ENCODE measurements at places on chromosomes 16 and 17.

GRCh38 chr17:55580596-55581133 lies 69.4 kb upstream of the SMIM36 start:
- no peak for DNase-seq

DNA sequence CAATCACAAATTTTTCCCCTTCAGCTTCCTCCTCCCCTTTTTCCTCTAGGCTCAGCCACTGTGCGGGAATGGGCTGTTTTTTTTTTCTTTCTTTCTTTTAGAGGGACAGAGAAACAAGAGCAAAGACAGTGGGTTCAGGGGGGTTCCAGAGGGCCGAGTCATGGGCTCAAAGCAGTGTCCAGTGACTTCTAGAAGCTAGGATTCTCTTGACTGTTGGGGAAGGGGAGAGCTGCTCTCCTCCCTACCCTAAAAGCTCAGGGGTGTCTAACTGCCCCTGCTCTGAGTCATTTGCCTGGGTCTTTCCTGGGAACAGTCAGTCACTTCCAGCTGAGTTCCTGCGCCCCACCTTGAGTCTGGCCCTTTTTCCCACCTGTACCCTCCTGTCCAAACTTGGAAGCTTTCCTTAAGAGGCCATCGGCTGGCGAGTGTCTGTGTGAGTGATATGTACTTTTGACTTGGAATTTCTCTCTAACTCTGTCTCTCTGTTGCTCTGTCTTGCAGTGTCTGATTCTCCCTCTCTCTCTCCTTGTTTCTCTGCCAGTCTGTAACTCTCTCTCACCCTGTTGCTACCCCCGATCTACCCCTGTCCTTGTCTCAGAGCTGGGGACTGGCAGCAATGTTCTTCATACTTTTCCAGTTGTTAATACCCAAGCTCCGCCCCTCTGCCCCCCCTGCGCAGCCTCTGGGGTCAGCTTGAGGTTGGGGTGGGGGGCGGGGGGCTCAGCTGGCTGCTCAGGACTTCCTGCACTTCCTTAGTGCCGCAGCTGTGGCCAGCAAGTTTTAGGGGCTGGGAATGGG lies 2.4 kb downstream of the THRA start:
- no peak for DNase-seq

- DNase-seq: no peak
Observed at GRCh38 chr17:58161566-58161965, 5.2 kb upstream of the OR4D2 start.

DNA sequence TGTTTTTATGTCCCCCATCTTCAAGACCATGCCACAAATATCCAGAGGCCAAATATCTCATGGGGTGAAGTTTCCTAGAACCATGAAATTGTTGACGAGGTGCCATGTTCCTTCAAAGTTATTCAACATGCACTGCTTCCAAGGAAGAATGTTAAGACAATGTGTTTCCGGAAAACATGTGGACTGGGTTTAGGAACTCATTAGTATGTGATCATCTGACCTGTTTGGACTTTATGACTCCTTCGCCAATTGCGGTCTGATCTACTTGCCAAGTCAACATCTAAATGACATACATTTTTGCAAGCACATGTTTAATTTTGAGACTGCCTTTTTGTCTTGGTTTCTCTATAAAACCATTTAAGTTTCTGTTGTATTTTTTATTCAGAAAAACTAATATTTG lies 234.8 kb downstream of the MAF start:
- DNase-seq: no peak

- no peak for DNase-seq
Observed at GRCh38 chr17:17510456-17511292, 14.5 kb upstream of the RASD1 start.

GRCh38 chr17:5975661-5976060 lies 94.5 kb upstream of the WSCD1 start:
- peak; percentile 36 for DNase-seq

- DNase-seq: no peak
Observed at GRCh38 chr17:65415991-65416390, 145.5 kb downstream of the AXIN2 start.

DNA sequence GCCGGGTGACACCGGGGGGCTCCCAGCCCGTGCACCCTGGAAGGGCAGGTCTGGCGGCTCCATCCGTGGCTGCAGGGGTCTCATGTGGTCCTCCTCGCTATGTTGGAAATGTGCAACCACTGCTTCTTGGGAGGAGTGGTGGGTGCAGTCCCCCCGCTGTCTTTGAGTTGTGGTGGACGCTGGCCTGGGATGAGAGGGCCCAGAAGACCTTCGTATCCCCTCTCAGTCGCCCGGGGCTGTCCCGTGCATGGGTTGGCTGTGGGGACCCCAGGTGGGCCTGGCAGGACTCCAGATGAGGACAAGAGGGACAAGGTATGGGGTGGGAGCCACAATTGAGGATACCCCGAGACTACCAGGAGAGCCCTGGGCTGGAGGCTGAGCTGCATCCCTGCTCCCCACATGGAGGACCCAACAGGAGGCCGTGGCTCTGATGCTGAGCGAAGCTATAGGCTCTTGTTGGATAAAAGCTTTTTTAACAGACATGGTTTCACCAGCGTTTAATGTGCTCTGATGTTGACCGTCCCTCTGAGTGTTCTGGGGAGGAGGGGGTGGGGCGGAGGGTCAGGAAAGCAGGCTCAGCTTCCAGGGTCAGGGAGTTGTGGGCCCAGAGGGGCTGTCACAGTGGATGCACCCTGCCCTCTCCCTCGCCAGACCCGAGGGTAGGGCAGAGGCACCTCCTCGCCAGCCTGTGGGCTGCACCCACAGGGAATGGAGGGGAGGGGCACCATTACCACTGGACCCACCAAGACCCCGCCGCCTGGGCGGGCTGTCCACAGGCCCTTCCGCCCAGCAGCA lies 5.4 kb downstream of the SPATA2L start:
- DNase-seq: no peak

DNA sequence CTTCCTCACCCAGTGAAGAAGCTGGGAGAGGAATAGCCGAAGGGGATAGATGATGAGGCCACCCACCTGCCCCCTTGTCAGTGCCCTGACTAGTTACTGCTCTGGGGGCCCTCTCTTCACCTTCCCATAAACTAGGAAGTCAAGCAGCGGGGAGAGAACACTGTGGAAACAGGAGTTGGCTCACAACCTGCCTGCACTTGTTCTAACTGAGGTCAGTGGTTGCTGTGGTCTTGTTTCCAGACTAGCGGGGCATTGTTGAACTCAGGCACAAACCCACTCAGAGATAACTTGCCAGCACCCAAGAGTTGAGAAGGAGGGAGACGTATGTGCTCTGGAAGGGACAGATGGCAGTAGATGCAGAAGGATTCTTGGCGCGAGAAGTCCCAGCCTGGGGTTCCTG lies 48.6 kb upstream of the DDX52 start:
- DNase-seq: no peak

DNA sequence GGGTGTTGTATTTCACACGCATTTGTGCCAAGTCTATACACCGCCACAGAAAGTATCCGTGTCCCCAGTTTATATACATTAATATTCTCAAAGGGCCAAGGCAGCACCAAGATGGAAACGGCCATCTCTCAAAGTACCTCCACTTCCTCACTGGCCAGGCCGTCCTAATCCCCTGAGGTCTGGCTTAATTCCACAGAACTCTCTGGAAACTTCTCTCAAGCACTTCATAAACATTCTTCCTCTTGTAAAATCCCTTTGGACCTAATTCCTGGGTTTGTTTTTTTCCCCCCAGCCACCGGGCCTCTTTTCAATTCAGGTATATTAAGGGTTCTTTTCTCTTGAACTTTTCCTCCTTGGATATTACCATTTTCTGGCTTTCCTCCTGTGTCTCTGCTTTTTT lies 5.1 kb upstream of the ERN1 start:
- no peak for DNase-seq

DNA sequence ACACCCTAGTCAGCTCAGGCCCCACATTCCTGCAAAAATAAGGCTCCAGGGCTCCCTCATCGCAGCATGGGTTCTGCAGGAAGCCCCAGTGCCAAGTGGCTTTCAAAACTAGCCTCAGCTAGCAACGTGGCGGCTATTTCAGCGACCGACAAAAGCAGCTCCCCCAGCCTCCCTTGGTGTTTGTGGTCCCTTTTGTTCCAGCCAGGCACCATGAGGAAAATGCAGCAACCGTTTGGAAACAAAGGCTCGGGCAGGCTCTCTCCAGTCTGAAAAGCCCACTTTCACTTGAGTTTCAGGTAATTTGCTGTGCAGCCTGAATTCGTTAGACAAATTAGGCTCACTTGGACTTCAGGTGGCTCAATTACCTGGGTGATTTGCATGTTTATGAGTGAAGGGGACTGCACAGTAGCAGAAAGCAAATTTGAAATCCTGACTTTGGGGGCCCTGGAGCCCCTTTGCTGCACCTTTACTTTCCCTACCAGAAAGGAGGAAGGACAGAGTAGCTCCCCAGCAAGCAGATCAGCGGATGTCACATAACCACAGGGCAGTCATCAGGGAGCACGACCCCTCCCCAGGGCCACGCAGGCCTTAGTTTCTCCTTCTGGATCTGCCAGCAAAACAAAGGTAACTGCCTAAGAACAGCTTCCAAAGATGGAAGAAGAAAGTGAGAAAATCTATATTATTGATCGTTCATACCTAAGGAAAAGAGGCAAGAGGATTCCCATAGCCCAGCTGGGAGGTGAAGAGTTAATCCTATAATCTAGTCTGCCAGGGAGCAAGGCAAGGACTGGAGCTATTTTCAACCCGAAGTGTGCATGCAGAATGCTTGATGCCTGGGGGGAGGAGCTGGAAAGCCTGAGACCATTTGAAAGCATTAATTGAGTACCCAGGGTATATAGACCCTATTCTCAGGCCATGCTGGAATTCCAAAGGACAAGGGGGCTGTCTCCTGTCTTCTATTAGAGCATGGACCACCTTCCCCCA lies 143.1 kb upstream of the SDK2 start:
- peak; percentile 84 for DNase-seq

- DNase-seq: no peak
Observed at GRCh38 chr17:44627513-44628242, 28.6 kb upstream of the MEIOC start.

DNA sequence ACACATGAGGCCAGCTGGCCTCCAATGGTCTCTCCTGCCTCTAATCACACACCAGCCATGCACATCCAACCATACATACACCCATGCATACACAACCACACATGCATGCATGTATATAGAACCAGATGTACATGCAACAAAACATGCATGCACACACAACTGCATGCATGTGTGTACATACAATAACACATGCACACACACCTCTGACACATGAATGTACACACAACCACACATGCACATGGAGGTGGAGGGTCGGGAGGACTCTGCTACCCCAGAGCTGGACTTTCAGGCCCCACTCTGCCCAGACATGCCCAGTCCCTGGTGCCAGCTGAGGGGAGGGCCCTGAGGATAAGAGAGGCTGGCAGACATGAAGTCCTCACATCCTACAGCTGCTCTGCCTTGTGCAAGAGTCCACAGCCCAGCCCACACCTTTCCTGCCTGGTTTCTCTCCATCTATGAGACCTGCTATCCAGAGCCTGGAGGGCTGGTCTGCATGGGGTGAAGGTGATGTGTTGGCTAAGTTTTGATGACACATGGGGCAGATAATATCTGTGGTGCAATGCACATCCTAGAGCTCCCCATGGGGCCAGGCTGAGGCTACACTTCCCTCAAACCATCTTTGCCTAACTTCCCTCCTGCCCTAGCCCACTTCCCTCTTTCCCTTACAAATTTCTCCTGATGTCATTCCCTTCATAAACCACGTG lies 50.9 kb upstream of the SDK2 start:
- DNase-seq: peak; percentile 68

DNA sequence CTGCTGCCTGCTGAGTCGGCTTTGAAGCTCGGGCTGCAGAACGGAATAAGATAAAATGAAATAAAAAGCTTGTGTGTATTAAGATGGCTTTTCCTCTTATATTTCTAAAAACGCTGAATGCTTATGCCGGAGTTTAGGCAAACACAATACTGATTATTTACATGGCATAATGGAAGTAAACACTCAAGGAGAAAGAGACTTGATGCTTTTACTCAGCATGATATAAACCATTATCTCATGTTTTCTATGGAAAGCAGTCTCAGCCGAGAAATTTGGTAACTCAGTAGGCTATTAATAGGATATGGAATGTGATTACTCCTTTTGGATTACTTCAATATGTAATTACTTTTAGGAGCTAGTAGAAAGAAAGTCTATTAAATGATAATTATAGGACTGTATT lies 153.3 kb downstream of the CDH11 start:
- no peak for DNase-seq

DNA sequence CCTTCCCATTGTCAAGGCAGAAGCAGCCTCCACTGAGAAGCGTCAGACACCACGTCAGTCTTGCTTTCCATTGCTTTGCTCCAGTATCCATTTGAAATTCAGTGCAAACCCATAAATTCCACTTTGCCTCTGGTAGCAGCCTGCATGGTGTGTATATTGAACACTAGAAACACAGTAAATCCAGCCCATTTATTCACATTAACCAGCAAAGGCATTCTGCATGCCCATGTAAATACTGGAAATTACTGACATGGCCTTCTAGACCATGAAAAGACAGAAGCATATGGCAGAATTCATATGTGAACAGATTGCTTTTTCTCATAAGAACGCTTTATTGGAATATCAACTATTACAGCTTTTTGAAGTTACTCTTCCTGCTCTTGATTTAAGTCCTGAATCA lies 595.0 kb downstream of the WWOX start:
- no peak for DNase-seq

DNA sequence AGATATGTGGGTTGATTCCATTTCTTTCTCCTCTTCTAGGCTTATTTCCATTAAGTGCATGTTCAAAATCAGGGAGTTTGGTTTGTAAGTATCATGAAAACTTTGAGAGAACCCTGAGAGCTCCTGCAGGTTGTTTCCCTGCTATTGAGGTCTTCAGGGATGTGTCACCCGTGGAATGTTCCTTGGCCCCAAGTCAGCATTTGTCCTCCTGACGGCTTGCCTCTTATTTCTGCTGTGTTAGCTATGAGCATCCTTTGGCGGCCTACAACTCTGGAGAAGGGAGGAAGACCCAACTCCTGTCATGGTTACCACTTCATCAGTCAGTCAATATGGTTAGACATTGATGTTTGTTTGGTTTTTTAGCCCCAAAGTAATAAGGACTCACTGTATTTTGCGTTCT lies 180.8 kb downstream of the FTO start:
- DNase-seq: no peak

- DNase-seq: no peak
Observed at GRCh38 chr16:81384006-81384405, 60.6 kb upstream of the CMIP start.

GRCh38 chr17:72812823-72813222 lies 279.7 kb downstream of the SLC39A11 start:
- DNase-seq: no peak

DNA sequence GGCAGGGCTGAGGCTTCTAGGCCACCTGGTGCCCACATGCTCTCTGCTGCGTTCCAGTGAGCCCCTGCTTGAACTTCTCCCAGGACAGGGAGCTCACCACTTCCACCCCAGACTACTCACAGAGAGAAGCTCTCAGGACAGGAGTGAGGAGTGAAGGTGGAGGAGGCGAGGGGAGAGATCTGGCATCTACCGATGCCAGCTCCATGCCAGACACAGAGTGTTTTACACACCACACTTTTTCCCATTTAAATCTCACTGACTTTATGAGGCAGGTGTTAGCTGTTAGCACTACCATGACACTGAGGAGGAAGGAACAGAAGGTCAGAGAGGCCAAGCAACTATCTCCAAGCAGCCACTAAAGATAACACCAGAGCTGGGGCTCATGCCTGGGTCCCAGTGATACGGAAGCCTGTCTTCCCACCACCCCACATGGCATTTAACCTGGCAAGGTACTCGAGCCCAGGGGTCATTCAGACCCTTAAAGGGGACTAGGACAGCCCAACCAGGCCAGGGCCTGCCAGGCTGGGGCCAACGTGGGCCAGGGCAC lies 6.8 kb downstream of the FAM83G start:
- no peak for DNase-seq

GRCh38 chr16:19021747-19022146 lies 38.0 kb downstream of the TMC7 start:
- DNase-seq: no peak

All from NCI-H345 (cell line).